ENCODE measurements at places on chromosomes 5 and 9.

DNA sequence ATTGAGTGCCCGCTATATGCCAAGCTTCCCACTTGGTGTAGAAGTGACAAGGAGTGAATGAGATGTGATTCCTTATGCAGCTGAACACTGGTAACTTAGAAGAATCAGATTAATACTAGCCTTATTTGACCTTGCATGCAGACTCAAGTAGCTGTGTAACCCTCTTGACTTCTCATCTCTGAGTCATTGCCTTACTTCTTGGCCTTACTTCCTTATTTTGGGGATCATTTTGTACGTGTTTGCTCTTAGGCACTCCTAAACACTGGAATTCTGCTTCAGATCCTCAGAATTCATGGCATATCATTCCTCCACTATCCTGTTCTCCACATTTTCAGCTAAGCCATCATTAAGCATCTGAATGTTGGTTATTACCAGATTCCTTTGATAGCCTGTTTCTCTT lies 948.9 kb upstream of the ARRDC3 start:
- DNase-seq, result peak; percentile 42

- no peak for DNase-seq
Observed at GRCh38 chr9:137590123-137590468, 216 bp downstream of the ZMYND19 start.

- DNase-seq, result no peak
Observed at GRCh38 chr9:31023847-31024246, 1360.6 kb upstream of the ACO1 start.

- DNase-seq, result no peak
Observed at GRCh38 chr5:139692148-139692547, 44.0 kb downstream of the CXXC5 start.

GRCh38 chr9:1748407-1748806 lies 266.7 kb upstream of the SMARCA2 start:
- DNase-seq, result no peak

DNA sequence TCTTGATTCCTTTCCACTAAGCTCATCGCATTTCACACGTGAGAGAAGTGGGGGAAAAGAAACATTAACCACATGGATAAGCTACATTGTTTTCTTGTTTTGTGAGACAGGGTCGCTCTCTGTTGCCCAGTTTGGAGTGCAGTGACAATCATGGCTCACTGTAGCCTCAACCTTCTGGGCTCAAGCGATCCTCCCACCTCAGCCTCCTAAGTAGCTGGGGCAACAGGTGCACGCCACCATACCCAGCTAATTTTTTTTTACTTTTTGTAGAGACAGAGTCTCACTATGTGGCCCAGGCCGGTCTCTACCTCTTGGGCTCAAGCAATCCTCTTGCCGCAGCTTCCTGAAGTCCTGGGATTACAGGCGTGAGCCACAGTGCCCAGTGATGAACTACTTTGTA lies 2.8 kb downstream of the OTULIN start:
- no peak for DNase-seq

GRCh38 chr9:4760122-4760521 lies 19.1 kb upstream of the AK3 start:
- no peak for DNase-seq

DNA sequence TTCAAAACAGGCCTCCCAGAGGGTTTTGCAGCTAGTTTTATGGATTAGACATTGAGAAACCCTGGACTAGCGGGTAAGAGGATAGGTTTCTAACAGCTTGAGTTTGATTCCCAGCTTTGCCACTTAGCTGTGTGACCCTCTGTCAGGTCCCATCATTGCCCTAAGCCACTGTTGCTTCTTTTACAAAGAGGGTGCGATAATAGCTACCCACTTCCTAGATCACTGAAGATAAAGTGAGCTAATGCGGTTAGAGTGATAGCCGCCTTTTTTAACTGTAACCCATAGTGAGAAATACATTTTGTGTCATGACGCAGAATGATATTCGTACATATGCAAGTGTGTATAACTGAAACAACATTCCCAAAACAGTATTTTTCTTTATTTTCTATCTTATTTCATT lies 40.3 kb downstream of the CSF1R start:
- DNase-seq, result no peak

- DNase-seq, result no peak
Observed at GRCh38 chr5:14330729-14331385, 187.7 kb downstream of the TRIO start.

- DNase-seq, result no peak
Observed at GRCh38 chr9:76150013-76150412, 244.2 kb downstream of the RFK start.

GRCh38 chr5:112634796-112635195 lies 102.9 kb upstream of the APC start:
- no peak for DNase-seq

DNA sequence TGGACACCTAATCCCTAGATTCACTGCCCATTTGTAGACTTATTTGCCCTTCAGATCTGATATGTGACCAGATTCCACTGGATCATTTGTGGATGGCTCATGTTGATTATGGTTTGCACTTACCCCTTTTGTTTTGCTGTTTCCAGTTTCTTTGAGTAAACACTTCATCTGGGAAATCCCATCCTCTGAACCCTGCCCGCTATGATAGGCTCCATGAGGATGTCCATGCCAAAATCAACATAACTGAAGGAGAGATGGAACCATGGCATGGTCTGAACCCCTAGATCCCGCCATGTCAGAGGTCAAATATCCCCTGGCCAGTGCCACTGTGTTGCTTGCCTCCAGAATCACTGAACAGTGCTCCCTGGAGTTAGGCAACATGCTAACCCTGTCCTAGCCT lies 11.7 kb upstream of the FEM1C start:
- DNase-seq, result no peak

GRCh38 chr5:145389047-145389446 lies 446.1 kb downstream of the PRELID2 start:
- DNase-seq, result no peak

- no peak for DNase-seq
Observed at GRCh38 chr5:179407191-179408175, 62.2 kb upstream of the ADAMTS2 start.

- DNase-seq, result peak; percentile 59
Observed at GRCh38 chr9:121670431-121670830, 19.0 kb downstream of the DAB2IP start.

DNA sequence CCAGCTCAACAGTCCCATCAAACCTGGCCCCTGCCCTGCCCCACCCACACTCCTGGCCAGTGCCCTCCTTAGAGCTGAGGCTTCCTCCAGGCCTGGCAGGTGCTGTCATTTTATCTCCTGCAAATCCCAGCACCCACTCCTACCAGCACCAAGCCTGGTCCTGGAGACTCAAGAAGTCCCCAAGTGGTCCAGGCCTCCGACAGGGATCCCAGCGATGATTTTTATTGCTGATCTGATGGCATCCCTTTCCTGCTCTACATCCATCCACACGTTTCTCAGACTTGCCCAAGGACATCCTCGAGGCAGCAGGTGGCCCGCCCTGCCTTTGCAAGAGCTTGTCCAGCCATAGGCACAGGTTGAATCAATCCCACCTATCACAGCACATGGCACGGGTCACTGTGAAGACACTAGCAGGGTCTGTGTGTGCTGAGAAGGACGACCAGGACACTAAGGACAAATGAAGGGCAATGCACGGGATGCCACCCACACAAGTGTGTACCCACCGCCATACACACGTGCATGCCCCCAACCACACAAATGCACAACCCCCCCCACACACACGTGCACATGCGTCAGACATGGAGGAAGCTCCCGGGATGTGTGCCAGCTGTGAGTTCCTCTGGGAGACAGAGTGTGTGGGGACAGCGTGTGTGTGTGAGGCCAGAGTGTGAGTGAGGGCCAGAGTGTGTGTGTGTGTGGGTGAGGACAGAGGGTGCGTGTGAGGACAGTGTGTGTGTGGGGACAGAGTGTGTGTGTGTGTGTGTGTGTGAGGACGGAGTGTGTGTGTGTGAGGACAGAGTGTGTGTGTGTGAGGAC lies 62.4 kb upstream of the UBAC1 start:
- peak; percentile 66 for DNase-seq

DNA sequence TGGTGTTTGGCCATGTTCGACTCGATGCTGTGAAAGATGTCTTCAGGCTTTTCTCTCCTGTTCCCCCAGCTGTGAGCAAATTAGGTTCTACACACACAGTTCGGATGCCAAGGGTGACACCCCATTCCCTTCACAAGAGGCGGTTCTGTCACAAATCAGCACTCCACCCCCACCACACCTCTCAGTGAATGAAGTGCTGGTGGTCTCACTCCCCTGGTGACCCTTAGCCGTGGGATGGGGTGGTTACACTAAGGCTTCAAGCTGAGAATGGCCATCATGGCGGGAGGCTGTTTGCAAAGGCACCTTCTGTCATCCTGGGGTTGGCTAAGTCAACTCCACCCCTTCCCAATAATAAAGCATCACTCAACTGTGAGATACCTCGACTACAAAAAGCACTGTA lies 26.4 kb downstream of the AMBP start:
- DNase-seq, result no peak

- peak; percentile 90 for DNase-seq
Observed at GRCh38 chr5:95858023-95858461, 35.5 kb upstream of the GLRX start.

GRCh38 chr9:89623925-89624420 lies 19.2 kb downstream of the GADD45G start:
- DNase-seq, result no peak

DNA sequence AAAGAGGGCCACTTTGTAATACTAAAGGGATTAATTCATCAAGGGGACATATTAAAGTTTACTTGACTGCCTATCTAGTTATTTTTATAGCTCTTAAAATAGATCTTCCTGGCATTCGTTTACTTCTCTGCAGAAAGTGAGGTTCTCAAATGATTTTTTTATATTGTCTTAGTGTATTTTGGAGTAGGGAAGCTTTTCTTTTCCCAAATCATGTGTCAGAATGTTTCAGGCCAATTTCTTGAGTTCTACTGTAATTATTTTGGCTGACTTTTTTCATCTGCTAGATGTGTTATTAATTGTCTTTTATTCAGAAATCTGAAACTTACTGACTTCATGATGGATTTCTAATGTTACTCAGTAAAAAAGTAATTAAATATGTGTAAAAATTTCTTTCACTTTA lies 60.2 kb upstream of the FBXL7 start:
- no peak for DNase-seq

DNA sequence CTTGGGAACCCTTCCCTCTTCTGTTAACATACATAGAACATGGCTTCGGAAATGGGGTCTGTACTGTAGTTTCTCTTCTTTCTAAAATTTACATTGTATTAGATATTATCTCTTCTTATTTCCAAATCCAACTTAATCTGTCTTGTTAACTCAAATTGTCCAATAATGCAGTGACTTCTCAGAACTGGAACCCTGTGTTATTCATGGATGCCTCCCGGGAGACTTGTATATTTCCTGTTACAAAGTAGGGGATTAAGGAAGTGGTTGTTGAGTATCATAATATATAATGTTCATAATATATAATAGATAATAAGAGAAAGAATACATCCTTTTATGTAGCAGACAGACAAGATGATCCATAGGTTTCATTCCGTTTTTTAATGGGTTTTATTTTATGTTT lies 128.4 kb downstream of the ZSWIM6 start:
- no peak for DNase-seq

GRCh38 chr9:92299116-92299515 lies 5.6 kb upstream of the IARS1 start:
- no peak for DNase-seq

- peak; percentile 80 for DNase-seq
Observed at GRCh38 chr5:10556289-10556807, 7.5 kb upstream of the ANKRD33B start.

GRCh38 chr5:172052450-172053236 lies 46.2 kb upstream of the FBXW11 start:
- DNase-seq, result peak; percentile 94

DNA sequence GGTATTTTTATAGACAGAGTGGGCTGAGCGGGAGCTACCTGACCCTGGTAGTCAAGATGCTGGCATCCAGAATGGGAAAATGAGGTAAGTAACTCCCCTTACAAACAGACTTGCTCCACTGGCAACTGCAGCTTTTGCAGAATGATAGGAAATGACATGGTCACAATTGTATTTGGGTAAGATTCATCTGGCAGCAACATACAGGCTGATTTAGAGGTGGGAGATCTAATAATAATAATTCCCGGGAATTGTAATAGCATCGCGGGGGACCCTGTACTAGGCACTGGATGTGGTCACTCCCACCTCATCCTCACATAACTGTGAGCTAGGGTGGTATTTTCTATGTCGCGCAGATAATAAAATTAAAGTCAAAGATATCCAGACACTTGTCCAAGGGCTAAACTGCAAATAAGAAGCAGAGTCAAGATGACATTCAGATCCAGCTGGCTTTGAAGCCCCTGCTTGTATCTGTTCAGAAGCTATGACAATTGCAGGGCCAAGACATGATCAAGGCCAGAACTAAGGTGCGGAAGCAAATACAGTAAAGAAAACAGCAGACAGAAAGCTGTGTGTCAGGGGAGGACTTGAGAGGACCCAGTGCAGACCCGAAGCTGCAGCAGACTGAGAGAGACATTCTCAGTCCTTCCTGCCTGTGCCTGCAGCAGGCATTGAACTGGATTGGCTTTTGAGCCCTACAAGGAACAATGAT lies 507.2 kb downstream of the BNC2 start:
- DNase-seq, result no peak

- DNase-seq, result no peak
Observed at GRCh38 chr9:127711831-127712274, 3.6 kb downstream of the PTRH1 start.

DNA sequence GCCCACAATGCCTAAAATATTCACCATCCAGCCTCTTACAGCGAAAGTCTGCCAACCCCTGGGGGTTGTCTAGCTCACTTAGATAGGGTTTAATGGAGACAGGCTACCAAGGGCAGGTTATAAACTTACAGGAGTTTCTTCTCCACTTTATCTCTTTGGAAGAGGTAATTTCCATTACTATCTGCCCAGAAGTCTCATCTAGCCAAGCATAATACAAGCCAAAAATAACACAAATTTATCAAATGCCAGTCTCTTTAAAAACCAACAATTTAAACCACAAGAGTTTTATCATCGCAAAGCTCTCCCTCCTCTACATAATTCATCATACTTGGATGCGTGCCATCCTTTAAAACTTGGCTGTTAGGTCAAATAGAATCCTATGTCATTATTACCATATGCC lies 6.2 kb downstream of the RBM22 start:
- peak; percentile 74 for DNase-seq

DNA sequence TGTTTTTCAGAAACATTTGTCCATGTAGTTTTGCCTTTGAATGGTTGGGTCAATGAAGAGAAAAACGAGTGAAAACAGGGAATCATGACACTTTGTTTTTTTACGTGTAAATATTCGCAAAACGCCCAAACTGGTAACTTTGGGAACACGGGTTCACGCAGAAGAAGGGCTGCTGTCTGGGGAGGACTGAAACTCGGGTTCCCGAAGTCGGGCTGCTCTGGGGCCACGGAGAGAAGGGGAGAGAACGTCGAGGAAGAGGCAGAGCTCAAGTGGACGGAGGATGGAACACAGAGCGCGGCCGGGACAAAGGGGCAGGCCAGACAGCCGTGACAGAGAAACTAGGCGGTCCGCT lies 478 bp upstream of the SETD9 start:
- no peak for DNase-seq

Measured in iris pigment epithelial cell (primary cell).